Activated naive CD4-positive, alpha-beta T cell treated with anti-CD3 and anti-CD28 coated beads, Interleukin-2, amount 50 U/mL, for 72 hours (primary cell): ENCODE measurements at places on chromosomes 1 and 21. TPM values are rescaled to one million over a fixed set of nuclear protein-coding genes. Genes with fewer than 3 reads are reported as not detected.

- DNase-seq, result no peak
Measured at GRCh38 chr1:41108696-41109275, 87.3 kb upstream of the SLFNL1 start.

- no peak for DNase-seq
Measured at GRCh38 chr1:220887520-220888416, 8.5 kb downstream of the HLX start.

GRCh38 chr1:18962121-18962721, 5.7 kb upstream of the IFFO2 start:
- no peak for DNase-seq

DNA sequence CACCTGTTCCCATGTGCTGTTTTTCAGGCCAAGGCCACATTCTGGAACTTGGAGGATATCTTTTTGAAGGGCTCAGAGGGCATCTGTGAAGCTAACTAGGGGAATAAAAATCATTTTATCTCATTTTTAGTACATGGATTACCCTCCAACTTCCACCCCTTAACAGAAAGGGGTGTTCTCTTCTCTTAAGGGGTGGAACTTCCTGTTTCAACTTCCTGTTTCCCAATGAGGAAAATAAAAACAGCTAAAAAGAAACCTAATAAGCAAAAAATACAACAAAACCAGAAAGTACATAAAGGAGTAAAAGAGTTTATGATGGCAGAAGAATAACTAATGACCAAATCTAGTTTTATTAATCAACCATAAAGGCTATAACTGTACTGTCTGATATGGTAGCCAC, 24.8 kb upstream of the SLC22A15 start:
- DNase-seq, result no peak

DNA sequence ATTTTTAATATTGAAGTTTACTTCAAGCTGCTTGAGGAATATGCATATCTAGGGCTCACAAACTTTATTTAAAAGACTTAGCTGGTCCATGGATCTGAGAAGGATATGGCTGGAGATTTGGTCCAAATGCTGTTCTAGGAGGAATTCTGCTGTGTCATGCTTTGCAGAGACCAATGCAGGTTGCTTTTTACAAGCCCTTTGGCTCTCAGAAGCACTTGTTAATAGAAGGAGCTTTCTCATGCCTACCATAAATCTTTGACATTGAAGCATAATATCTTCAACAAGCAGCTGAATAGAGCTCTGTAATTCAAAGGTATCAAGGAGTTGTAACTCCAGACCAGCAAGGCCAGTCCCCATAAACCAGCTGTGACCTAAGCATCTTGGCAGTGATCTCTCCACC, 299.1 kb downstream of the HHAT start:
- no peak for DNase-seq

Gene LCK
- total RNA-seq, result 284 TPM

Gene OR6F1
- total RNA-seq, result not detected

Gene RGL1
- total RNA-seq, result 3.2 TPM

Gene OR10J4
- not detected for total RNA-seq

Gene CRP
- total RNA-seq, result not detected

Gene GALNT2
- total RNA-seq, result 88.0 TPM

Gene ADAMTS4
- 2.7 TPM for total RNA-seq
